ENCODE measurements at places on chromosomes 11 and 22. TPM values are rescaled to one million over a fixed set of nuclear protein-coding genes. Genes with fewer than 3 reads are reported as not detected.

Gene IGLL1
- total RNA-seq: not detected

Gene YPEL1
- total RNA-seq: 0.22 TPM

Gene PLEKHB1
- not detected for total RNA-seq

Gene SCO2
- total RNA-seq: 4.9 TPM

Gene TENM4
- total RNA-seq: 0.88 TPM

Gene APOL3
- 11.6 TPM for total RNA-seq

Gene WT1
- total RNA-seq: 0.88 TPM

Gene OR51B5
- total RNA-seq: 0.57 TPM

Gene TAGLN
- total RNA-seq: 1,440 TPM

Gene PAMR1
- total RNA-seq: 185 TPM

Gene CABP2
- total RNA-seq: not detected

Gene RIMBP3B
- total RNA-seq: 0.29 TPM

Gene FXYD2
- total RNA-seq: 0.22 TPM

Gene PHOX2A
- not detected for total RNA-seq

Gene INPP5J
- 0.66 TPM for total RNA-seq

Gene PLAAT3
- 10.9 TPM for total RNA-seq

Gene DUSP8
- total RNA-seq: 0.14 TPM

Gene C11orf87
- not detected for total RNA-seq

Gene C22orf31
- not detected for total RNA-seq

Gene CRYBA4
- not detected for total RNA-seq

Gene KCNE3
- total RNA-seq: not detected

Gene OR4A16
- total RNA-seq: not detected

Gene SAA4
- total RNA-seq: not detected

Gene MS4A15
- not detected for total RNA-seq

Gene POTEH
- total RNA-seq: not detected

Gene PTPRCAP
- 1.3 TPM for total RNA-seq

Gene MPEG1
- 0.14 TPM for total RNA-seq

Gene FZD4
- total RNA-seq: 7.9 TPM
